NCI-H69 (cell line): ENCODE measurements at places on chromosomes 7 and 10.

DNA sequence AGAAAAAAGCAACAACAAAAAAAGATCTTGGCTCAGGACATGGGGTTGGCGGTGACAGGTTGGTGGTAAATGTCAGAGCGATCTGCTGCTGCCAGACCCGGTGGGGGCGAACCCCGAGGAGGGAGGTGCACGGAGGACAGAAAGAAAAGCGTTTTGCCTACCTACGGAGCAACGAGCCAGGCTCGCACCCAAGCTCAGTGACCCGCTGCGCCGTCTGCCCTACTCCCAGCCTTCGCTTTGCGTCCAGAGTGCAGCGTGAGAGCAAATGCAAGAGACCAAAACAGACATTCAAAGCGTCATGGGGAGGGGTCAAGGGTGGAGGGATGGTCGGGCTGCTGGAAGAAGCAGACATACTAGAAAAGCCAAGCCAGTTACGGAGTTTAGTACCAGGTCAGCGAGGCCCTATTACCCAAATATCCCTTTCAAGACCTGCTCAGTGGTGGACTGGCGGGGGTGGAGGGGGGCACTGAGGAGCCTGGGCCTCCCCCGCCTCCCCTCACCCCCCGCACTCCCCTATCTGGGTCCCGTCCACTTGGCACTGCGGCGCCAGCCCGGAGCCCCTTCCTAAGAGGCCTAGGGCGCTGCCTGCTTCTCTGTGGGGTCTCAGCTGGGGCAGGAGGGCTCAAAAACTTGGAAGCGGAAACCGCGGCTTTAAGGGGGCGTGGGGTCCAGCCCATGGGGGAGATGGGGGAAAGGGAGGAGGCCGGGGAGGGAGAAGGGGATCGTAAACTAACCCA lies 66.9 kb downstream of the SLC29A4 start:
- DNase-seq, result no peak

- DNase-seq, result no peak
Measured at GRCh38 chr10:9833942-9834341, 1183.7 kb upstream of the CELF2 start.

- DNase-seq, result no peak
Measured at GRCh38 chr10:31204090-31204489, 114.9 kb upstream of the ZEB1 start.

DNA sequence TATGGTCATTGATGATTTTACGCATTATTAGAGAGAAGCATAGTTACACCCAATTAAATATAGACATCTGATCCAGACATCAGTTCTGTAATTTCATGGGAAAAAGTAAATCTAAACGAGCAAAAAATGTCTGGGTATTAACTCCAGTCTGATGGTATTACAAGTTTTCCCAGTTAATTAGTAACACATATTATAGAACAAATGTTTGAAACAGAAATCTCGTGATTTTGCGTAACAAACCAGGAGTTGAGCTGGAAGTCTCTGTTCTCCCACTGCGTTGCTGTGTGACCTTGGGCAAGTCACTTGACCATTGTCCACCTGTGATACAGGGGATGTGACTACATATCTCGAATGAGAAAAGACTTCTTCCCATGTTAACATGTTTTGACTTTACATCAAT lies 43.3 kb downstream of the RBM20 start:
- no peak for DNase-seq

- DNase-seq, result no peak
Measured at GRCh38 chr7:117272017-117272759, 50.7 kb downstream of the WNT2 start.

- DNase-seq, result no peak
Measured at GRCh38 chr7:29277436-29278215, 83.1 kb downstream of the CHN2 start.

GRCh38 chr10:43259213-43259991 lies 7.5 kb downstream of the RASGEF1A start:
- DNase-seq, result no peak

DNA sequence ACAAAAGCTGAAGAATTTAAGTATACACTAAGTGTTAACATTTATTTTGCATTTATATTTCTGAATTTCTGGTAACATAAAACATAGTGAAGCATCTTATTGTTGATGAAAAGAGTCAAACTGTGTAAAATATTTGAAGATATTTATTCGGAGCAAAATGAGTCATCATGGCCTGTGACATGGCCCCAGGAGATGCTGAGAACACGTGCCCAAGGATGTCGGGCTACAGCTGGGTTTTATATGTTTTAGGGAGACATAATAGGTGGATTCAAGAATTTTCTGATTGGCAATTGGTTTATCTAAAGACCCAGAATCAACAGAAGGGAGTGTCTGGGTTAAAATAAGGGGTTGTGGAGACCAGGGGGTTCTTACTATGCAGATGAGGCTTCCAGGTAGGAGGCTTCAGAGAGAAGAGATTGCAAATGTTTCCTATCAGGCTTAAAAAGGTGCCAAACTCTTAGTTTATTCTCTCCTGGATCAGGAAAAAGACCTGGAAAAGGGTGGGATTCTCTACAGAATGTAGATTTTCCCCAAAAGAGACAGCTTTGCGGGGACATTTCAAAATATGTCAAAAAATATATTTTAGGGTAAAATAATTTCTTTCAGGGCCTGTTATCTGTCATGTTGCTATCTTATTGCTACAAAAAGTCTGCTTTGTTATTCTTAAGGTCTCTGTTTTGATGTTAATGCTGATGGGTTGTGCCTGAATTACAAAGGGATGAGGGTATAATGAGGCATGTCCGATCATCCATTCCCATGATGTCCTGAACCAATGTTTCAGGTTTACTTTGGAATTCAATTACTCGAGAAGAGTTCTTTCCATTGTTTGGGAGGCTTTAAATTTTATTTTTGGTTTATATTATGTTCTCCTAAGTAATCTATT lies 74.5 kb downstream of the VWDE start:
- no peak for DNase-seq

DNA sequence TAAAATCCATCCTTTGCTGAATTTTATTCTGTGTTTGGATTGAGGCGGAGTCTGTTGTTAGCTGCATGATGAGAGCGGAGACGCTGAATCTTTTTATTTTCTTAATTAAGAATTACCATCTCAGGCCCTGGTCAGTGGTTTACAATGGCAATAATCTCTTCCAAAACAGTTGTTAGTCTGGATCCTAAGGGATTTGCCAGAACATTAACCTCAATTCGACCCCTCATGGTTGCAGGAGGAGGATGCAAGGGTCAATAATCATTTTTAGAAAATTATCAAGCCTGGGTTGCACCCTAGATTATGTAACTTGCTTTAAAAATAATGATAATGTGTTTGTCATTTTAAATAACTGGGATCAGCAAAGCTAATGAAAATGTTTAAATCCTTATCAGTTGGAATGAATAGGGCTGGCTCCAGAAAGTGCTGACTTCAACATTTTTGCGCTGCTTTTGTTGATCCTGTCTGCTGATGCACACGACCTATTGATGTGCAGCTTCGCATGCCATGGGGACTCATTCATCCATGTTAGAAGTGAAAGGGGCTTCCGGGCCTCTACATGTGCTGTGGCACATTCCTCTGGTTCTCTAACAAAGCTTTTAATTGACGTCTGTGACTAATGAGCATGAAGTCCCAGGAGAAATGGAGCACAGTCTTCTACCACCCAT lies 80.7 kb upstream of the KIAA1217 start:
- DNase-seq, result no peak
